ENCODE measurements at places on chromosomes 7 and 10.

GRCh38 chr10:118672766-118673715 lies 77.6 kb upstream of the PRLHR start:
- no peak for DNase-seq

- no peak for DNase-seq
Measured at GRCh38 chr7:152522571-152523067, 86.8 kb upstream of the KMT2C start.

GRCh38 chr7:37265006-37265405 lies 183.7 kb downstream of the ELMO1 start:
- DNase-seq: no peak

DNA sequence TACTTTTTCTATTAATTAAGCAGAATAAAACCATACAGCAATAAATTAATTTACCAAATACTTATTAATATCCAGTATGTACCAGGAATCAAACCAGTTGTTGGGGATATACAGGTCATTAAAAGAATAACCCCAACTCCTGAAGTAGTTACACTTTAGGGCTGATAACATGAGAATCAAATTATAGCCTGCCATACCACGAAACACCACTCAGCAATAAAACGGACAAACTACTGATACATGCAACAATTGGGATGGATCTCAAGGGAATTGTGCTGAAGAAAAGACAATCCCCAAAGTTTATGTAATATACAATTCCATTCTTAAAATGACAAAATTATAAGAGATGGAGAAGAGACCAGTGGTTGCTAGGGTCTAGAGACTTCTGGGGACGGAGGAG lies 22.7 kb downstream of the MCMBP start:
- DNase-seq: no peak

DNA sequence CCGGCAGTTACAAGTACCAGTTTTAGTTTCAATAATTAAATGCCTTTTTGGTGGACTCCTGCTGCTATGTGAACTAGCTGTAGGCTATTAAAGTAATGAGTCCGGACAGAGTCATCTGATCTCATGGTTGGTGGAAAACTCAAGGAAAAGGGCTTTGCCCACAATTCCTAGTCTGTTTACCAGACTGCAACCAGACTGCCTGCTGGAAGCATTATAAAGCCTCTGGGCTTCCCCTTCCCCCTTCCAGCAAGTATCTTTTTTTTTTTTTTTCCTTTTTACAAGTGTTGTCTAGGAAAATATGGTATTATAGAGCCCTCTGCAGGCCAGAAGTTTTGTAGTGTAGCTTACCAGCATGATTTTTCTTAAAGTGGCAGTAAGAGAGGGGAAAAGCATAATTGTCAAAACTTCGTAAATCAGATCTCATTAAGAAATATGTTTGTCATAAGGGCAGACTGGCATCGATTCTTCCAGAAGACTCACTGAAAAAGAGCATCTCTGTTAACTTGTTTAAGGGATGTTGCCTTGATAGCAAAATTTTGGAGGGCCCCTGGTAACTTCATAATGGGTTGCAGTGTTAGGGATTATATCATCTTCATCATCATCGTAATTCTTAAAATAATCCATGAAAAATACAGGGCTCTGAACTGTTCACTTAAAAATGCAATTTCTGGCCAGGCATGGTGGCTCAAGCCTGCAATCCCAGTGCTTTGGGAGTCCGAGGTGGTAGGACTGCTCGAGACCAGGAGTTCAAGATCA lies 181.3 kb downstream of the TAX1BP1 start:
- no peak for DNase-seq

- DNase-seq: no peak
Measured at GRCh38 chr10:59096631-59097030, 79.8 kb upstream of the PHYHIPL start.

DNA sequence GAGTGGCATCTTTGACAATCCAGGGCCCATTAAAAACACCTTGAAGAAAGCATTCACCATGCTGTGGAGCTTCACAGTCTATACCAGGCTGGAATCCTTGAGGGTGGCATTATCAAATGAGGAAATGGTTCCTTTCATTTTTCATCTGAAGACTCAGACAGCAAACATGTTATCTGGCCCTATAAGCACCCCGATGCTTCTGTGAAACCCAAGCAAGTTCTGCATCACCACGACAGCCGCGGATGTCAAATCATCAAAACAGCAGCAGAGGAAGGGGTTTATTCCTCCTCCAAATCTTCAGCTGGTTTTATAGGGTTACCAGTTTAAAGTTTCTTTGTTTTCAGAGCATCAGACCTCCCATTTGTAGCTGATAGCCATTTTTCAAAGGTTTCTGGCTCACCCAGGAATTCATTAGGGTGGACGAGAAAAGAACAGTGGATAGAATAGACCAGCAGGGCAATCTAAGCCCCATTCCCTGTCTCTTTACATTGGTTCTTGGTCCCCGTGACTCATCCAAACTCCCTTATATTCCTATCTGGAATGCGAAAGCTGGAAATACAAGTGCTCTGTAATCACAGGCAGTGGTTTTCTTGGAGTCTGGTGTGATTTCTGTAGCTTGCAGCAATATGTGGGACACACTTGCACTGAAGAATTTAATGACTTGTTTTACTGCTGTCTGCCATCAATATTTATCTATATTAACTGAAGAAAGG lies 217.9 kb downstream of the SKAP2 start:
- DNase-seq: no peak

- no peak for DNase-seq
Measured at GRCh38 chr10:1408651-1409367, 328.5 kb downstream of the ADARB2 start.

DNA sequence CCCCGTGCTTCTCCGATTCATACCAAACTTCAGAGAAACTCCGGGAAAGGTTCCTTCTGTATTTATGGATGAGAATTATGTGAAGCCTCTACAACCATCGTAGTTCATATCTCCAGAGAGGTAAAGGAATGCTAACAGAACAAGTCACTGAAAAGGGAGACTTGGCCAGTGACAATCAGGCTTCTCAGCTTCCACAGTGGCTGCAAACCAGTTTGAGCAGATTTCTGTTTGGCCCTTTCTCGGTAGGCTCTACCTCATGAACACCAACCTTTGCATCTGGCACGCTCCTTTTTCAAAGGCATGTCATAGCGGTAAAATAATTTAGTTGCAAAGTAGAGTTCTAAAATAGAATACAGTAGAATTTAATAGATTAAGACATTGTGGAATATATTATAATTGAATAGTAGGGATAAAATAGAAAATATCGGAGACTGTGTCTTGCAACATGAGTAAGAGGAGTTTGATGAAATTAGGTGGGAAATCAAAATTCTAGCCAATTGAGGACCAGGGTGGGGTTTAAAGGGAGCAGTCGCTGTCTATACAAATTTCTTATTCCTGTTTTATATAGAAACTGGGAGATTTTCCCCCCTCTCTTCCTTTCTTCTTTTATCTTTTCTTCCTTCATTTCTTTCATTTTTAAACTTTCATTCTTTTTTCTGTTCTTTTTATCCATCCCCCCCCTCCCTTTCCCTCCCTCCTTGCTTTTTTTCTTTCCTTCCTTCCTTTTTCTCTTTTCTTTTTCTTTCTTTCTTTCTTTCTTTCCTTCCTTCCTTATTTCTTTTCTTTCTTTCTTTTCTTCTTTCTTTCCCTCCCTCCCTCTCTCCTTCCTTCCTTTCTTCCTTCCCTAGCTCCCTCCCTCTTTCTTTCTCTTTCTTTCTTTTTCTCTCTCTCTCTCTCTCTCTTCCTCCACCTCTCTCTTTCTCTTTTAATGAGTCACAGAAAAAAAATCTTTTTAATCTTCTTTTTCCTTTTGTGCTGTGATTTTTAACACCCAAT lies 161.5 kb upstream of the KLF6 start:
- DNase-seq: no peak

GRCh38 chr10:96671211-96671890 lies 49.0 kb downstream of the PIK3AP1 start:
- DNase-seq: no peak

DNA sequence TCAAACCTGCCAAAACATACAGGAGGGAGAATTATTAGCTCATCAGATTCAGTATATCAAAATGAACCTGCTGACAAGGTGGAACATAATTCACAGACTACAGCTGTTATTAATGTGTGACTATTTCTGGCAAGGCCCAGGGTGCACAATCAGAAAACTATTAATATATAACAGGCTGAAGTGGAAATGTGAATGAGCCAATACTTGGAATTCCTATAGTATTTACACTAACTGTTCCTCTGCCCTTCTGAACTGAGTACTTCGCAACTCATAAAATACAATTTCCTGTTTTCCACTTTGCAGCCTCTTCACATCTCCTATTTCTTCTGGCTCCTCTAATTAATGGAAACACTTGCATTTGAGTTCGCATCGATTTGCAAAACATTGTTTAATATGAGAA lies 330.8 kb downstream of the DPP6 start:
- DNase-seq: no peak

DNA sequence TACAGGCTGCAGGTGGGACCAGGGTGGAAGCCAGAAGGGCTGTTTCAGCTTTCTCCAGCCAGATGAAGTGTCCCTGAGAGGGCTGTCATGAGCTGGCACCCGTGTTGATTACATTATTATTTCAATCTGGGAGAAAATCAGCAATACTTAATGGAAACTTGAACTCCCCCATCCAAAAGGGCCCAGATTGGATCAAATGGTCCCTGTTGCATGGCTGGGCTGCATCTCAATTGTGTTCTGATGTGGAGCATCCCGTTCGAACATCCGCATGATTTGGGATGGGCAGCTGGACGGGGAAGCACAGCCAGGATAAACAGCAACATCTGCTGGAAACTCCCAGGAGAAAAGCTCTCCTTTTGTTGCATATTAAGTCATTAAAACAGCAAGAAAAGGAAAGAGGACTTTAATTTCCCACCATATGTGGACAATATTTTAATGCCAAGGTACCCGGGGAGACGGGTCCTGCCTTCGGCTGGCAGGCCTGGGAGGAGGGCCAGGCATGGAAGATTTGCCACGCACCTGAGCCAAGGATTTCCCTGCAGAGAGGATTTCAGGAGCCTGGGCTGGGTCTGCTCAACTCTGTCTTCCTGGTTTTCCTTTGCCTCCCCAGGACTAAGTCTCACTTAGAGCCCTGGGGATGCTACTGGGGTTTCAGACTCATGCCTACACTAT lies 52.4 kb downstream of the NPTX2 start:
- DNase-seq: no peak

GRCh38 chr7:47638679-47639315 lies 56.9 kb upstream of the TNS3 start:
- DNase-seq: no peak

DNA sequence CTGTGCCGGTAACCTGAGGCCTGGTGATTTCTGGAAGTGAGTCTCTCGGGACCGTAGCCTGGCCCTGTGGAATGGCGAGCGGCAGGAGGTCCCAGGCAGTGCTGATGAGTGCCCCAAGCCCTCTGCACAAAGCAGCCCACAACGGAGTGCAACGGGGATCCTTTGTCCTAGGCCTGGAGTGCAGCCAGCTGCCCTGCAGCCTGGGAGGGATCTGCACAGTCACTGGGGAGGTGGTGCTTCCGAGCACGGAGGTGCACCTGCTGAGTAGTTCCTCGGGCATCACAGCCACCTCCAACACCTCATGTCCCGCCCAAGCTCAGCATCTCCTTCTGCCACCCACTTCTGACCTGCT lies 162.8 kb upstream of the ZMIZ1 start:
- DNase-seq: no peak

- no peak for DNase-seq
Measured at GRCh38 chr10:77286531-77287508, 350.8 kb downstream of the KCNMA1 start.

- no peak for DNase-seq
Measured at GRCh38 chr7:137269240-137269639, 74.3 kb downstream of the PTN start.

GRCh38 chr7:101248276-101248675 lies 3.4 kb upstream of the FIS1 start:
- DNase-seq: no peak
